ENCODE measurements at places on chromosomes 6 and 20. TPM values are rescaled to one million over a fixed set of nuclear protein-coding genes. Genes with fewer than 3 reads are reported as not detected.

Gene SERINC1
- total RNA-seq, result 143 TPM

Gene BPIFB6
- not detected for total RNA-seq

- no peak for DNase-seq
Measured at GRCh38 chr6:134379076-134379475, 61.2 kb upstream of the SGK1 start.

GRCh38 chr6:149248693-149249369, 68.7 kb upstream of the TAB2 start:
- DNase-seq, result no peak

- DNase-seq, result no peak
Measured at GRCh38 chr6:150929416-150929815, 63.9 kb downstream of the MTHFD1L start.

- DNase-seq, result no peak
Measured at GRCh38 chr20:23509247-23509913, 18.5 kb downstream of the CST8 start.

- no peak for DNase-seq
Measured at GRCh38 chr6:141552463-141552862, 580.3 kb upstream of the GJE1 start.
